ENCODE measurements at places on chromosomes 7 and 10.

- no peak for DNase-seq
Measured at GRCh38 chr10:83372646-83373045, 766.7 kb upstream of the GHITM start.

GRCh38 chr10:930625-931325 is 730 bp downstream of the LARP4B start:
- DNase-seq, result no peak

- DNase-seq, result no peak
Measured at GRCh38 chr7:143516981-143517380, 39.3 kb downstream of the TAS2R41 start.

- DNase-seq, result no peak
Measured at GRCh38 chr7:156050636-156051569, 238.6 kb upstream of the SHH start.

- DNase-seq, result no peak
Measured at GRCh38 chr10:122475591-122476332, 14.4 kb downstream of the HTRA1 start.

Data from type B pancreatic cell (in vitro differentiated cells).